Kidney glomerular epithelial cell (primary cell): ENCODE measurements at places on chromosomes 11 and 22.

GRCh38 chr11:57057561-57057960, 68.8 kb downstream of the OR5AK2 start:
- DNase-seq: no peak

- DNase-seq: no peak
Measured at GRCh38 chr11:33179348-33179803, 18.1 kb upstream of the CSTF3 start.

DNA sequence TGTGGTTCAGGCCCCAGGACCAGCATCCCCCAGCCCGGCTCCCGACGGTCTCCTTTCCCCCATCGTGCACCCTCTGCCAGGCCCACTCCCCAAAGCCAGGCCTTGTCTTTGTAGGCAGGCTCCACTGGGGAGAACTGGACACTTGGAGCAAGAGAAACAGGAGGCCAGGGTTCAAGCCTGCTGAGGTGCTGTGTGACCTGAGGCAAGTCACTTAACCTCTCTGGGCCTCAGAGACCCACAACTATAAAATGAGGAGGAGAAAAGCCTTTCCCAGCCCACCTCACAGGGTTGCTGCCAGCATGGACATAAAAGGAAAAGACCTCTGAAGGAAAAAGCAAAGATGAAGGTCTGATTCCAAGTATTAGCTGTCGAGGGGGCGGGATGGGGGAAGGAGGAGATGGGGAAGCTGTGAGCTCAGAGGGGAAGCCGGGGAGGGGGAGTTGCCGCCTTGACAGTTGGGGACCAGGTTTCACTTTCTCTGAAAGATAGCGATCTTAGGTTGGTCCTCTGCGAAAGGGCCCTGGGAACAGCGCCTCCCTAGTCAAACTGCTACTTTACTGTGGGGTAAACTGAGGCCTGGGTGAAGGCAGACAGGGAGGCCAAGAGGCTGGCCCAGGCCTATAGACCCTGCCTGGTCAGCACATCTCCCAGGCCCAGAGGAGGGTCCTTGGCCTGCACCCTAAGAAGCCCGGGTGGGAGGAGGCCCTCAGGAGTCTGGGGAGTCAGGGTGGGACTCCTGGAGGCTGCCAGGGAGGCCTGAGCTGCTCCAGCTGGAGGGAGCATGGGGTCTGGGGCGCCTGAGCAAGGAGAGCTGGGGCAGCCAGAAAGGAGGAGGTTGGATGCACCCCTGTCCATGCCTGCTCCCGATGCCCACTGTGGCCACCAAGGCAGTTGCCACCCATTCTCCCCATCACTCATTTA, 991 bp upstream of the OSM start:
- no peak for DNase-seq

DNA sequence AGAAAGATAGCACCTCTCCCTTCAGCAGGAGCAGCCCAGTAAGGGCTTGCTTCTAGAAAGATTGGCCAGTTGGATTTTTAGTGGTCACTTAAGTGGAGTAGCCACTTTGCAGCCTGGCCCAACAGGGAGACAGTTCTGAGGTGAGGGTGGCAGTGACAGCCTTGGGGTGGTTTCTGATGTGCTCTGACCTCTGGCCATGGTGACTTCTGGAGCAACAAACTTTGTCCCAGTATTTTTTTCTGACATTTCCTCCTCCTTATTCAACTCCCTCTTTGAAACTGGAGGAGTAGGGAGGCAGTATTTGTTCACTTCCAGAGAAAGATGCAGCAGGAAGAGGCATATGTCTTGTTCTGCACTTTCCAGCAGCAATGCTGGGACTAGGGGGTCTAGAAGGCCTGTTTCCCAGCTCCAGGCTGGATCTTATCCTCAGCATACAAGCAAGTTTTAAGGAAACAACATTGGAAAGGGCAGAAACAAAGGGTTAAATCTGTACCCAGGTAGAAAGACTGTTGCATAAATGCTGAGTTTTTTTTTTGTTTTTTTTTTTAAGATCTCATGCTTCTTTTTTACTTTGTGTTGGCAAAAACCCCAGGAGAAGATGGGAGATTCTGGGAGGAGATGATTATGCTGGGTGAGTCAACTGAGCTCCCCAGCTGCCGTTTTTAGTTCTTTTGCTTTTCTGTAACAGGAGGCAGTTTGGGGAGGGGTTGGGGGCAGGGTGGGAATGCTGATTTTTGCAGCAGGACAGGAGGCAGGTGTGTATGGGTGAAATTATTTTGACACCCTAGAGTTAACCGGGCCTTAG, 37.2 kb downstream of the RCOR2 start:
- DNase-seq: no peak

DNA sequence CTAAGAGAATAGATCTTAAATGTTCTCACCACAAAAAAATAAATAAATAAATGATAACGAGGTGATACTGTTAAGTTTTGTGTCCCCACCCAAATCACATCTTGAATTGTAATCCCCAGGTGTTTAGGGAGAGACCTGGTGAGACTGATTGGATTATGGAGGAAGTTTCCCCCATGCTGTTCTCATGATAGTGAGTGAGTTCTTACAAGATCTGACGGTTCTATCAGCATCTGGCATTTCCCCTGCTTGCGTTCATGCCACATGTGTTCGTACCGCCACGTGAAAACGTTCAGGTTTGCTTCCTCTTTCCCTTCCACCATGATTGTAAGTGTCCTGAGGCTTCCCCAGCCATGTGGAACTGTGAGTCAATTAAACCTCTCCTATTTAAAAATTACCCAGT, 1514.8 kb upstream of the TENM4 start:
- no peak for DNase-seq

- DNase-seq: peak; percentile 35
Measured at GRCh38 chr22:49724893-49725489, 102.7 kb downstream of the BRD1 start.

- no peak for DNase-seq
Measured at GRCh38 chr22:46062971-46063631, 86.1 kb upstream of the WNT7B start.

- no peak for DNase-seq
Measured at GRCh38 chr11:134374171-134374570, 37.9 kb downstream of the B3GAT1 start.

DNA sequence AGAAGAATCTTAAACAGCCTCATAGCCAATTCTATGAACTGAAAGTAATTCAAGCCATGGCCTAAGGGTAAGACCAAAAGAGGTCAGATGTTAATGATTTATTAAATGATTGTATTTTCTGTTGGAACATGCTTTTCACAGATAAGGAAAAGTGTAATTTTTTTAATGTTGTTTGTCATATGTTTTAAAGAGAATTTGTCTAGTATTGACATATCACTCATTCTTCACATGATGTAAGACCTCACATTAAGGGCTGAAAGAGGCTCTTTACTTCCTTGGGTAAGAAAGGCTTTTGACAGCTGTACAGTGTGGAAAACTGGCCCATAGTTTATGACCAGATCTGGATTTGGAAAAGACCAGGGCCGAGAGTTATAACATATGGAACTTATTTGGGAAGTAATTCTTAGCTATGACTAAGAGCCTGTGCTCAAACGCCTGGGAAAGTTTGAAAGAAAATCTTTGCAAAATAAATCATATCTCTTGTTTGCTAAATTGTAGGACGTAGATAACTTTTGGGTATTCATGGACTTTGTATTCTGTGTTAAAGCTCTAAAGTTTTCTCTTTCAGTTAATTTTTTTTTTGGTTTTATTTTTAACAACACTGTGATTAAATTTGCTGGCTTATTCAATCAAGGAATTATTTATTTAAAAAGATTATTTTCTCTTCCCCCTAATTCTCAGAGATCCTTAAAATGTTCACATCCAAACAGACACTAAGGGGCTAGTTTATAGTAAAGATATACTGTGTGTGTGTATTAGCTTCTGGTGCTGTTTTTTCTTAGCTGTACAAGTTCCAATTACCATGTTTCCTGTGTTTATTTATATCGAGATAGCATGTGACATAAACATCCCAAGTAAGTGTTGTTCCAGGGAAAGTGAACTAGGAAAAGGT, 162.2 kb downstream of the ARHGAP42 start:
- no peak for DNase-seq

DNA sequence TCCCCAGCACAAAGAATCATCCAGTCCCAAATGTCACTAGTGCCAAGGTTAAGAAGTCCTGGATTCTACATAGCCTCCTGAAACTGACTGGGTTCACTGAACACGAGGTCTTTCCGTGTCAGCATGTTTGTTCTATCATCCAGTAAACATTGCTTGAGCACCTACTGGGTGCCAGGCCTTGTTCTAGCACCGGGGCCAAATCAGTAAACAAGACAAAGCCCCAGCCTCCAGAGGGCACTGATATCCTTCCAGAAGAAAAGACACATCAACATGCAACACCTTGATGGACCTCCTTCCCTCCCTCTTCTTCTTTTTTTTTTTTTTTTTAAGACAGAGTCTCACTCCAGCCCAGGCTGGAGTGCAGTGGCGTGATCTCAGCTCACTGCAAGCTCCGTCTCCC, 26.9 kb downstream of the TPST2 start:
- no peak for DNase-seq

- DNase-seq: no peak
Measured at GRCh38 chr11:31824332-31824878, 13.3 kb upstream of the PAX6 start.

DNA sequence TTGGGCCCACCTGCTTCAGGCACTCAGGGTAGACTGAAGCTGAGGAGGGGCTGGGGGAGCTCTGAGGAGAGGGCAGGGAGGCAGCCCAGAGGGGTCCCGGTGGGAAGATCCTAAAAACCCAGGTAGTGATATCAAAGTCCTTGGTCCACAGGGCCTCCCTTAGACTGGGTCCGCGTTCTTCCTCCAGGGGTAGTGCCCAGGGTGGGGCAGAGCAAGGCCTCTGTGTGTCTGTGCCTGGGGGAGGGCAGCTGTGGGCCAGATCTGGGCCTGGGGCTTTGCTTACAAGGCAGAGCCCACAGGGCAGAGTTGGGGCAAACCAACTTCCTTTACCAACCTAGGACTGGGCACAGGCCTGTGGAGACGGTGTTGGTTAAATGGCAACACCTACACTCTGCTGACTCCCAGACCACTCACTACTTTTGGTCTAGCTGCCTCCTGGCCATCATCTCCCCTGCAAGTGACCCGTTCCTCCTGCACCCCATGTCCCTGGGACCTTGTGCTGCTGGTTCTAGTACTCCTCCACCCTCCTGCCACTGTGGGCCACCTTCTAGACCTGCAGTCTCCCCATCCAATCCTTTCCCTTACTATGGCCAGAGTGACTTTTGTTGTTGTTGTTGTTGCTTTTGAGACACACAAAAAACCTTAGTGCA, 15.8 kb downstream of the ATG16L2 start:
- no peak for DNase-seq

DNA sequence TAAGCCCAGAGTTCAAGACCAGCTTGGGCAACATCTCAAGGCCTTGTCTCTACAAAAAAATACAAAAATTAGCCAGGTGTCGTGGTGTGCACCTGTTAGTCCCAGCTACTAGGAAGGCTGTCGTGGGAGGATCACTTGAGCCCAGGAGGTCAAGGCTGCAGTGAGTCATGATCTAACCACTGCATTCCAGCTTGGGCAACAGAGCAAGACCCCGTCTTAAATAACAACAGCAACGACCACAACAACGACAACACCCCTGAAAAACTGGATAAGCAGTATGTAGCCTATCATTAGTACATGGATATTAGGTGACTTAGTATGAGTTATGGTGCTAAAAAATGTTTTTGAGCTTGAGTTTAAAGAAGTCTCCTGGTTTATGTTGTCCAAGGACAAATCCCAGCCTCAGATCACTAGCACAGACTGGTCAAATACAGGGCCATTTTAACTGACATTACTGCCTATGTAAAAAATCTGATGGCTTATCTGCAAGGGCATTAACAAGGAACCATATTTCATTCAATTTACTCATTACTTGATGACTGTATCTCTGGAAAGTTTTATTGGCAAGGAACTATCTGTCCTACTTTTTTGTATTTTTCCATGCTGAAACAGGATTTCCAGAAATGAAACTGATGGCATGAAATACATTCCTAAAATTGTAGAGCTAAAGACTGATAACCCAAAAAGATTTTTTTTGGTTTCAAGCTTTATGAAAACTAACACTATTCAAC, 23.4 kb downstream of the C2CD3 start:
- DNase-seq: peak; percentile 75

- DNase-seq: no peak
Measured at GRCh38 chr22:26038365-26038764, 130.9 kb upstream of the SEZ6L start.

GRCh38 chr11:14300661-14301304, 58.2 kb downstream of the RRAS2 start:
- peak; percentile 26 for DNase-seq

- DNase-seq: no peak
Measured at GRCh38 chr11:13503393-13503792, 7.6 kb upstream of the PTH start.

- DNase-seq: no peak
Measured at GRCh38 chr22:44181033-44181911, 547 bp downstream of the PARVG start.
